Thoracic aorta (tissue), 2 donors: ENCODE measurements at places on chromosomes 5 and 9. TPM values are rescaled to one million over a fixed set of nuclear protein-coding genes. Genes with fewer than 3 reads are reported as not detected.

The SPATA31D4 gene
- total RNA-seq = not detected

The TRPM6 gene
- 0.41 TPM for total RNA-seq

The PCDHGA11 gene
- total RNA-seq = 11.6 TPM

The HRCT1 gene
- 23.6 TPM for total RNA-seq

The TAF11L11 gene
- not detected for total RNA-seq

The CDC25C gene
- not detected for total RNA-seq

The QSOX2 gene
- total RNA-seq = 7.2 TPM

The COL23A1 gene
- 2.5 TPM for total RNA-seq

The ROR2 gene
- 0.68 TPM for total RNA-seq

The KCNIP1 gene
- not detected for total RNA-seq

The PCDHA3 gene
- 2.0 TPM for total RNA-seq

The JADE2 gene
- total RNA-seq = 81.3 TPM

The SHB gene
- 57.9 TPM for total RNA-seq

The PCDHGA9 gene
- total RNA-seq = 18.6 TPM

The TMCO6 gene
- 11.4 TPM for total RNA-seq

The FOXI1 gene
- total RNA-seq = not detected

The C6 gene
- 0.49 TPM for total RNA-seq

The OLFML2A gene
- 5.4 TPM for total RNA-seq

The NRG2 gene
- total RNA-seq = 6.9 TPM

The GDNF gene
- total RNA-seq = 1.3 TPM

The HTR1A gene
- total RNA-seq = not detected

The CBY3 gene
- 1.4 TPM for total RNA-seq
